ENCODE measurements at places on chromosomes 2 and 18.

DNA sequence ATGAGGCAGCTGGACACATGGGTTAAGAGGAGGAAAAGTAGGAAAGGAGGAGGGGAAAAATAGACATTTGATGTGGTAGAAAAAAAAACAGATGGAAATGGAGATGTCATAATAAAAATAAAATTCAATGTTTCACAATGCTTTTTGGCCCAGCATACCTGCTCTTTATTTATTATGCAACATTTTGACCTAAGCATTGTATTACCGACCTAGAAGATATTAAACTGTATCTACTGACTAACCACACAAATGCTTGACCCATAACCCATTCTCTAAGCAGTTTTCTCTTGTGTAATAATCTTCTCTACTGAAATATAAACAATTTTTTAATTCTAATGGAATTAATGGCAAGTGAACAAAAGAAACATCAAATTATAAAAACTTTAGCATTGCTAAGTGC is 362.3 kb downstream of the FBXO15 start:
- DNase-seq, result no peak

GRCh38 chr2:105790461-105791149 is 45.9 kb downstream of the NCK2 start:
- no peak for DNase-seq

- no peak for DNase-seq
Measured at GRCh38 chr2:112688086-112688880, 32.5 kb upstream of the NT5DC4 start.

DNA sequence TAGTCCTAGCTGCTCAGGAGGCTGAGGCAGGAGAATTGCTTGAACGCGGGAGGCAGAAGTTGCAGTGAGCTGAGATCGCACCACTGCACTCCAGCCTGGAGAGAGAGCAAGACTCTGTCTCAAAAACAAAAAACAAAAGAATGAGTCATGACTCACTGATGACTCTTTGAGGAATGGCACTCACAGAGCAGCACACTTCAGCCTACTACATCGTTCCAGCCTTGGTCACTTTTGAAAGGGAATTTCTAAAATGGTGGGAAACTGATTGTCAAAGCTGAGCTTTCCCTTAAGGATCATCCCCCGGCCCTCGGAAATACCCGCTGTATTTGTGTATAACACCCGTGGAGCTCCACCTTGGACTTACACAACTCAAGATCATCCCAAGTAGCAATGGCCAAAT is 217.3 kb upstream of the HS6ST1 start:
- DNase-seq, result no peak

Measured in stimulated activated CD4-positive, alpha-beta T cell treated with anti-CD3 and anti-CD28 coated beads, TNF-alpha, amount 100 ng/mL, for 1 hour (primary cell).